Myocyte (in vitro differentiated cells): ENCODE measurements at places on chromosomes 6 and 20.

DNA sequence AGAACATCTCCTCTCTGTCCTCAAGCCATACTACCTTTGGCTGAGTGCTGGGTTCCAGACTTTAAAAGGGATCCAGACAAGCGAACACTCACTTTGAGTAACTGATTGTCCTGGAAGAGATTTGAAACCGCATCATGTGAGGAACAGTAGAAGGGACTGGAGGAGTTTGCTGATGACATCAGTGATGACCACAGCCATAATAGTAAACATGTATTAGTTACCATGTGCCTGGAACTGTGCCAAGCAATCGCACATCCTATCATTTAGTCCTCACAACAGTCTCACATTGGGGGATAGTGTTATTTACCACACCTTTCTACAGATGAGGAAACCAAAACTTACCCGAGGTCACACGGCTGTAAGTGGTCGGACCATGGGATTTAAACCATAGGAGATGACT, 39.8 kb downstream of the ARMC2 start:
- no peak for DNase-seq

DNA sequence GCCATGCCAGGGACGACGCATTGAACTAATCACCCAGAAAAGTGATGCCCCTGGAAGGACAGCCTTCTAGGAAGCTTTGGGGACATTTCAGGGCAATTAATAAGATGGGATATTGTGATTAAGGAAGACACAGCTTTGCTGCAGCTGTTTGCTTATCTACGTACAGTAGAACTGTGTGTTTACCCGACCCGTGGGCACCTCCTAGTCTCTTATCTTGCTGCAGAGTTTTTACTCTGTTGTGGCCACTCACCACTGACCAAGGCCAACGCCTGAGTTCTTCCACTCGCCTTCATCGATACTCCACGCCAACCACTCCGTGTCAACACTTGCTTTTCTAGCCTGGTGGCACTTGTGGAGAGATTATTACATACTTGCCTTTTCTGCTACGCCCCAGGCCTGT, 105.9 kb upstream of the MLN start:
- DNase-seq: no peak

DNA sequence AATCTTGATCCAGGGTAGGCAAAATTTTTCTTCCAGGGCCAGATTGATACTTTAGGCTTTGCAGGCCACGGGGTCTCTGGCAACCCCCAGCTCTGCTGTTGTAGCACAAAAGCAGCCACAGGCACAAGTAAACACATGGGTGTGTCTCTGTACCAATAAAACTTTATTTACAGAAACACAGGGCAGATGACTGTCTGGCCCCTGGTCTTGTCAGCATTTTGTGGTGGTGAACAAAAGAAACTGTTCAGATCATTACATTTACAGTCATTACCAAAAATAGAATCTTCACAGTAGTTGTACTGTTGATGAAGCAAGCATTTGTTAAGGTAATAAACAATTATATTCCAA, 45.0 kb upstream of the KIF25 start:
- DNase-seq: no peak

DNA sequence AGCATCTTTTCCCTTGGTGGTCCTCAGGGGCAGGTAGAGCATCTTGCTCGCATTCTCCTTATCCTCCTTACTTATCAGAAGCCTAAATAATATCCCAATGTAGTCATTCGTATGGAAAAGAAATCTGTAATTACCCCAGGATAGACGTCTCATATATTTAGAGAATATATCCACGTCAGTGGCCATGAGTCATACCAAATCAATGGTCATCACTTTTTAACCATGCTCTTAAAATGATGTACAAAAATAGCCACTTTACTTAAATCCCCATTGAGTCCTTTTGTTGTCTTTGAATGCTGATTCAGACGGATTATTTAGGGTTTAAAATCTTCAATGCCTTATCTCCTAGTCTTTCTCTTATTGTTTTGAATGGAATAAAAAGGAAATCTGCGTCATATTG, 231.7 kb upstream of the STXBP5 start:
- no peak for DNase-seq

DNA sequence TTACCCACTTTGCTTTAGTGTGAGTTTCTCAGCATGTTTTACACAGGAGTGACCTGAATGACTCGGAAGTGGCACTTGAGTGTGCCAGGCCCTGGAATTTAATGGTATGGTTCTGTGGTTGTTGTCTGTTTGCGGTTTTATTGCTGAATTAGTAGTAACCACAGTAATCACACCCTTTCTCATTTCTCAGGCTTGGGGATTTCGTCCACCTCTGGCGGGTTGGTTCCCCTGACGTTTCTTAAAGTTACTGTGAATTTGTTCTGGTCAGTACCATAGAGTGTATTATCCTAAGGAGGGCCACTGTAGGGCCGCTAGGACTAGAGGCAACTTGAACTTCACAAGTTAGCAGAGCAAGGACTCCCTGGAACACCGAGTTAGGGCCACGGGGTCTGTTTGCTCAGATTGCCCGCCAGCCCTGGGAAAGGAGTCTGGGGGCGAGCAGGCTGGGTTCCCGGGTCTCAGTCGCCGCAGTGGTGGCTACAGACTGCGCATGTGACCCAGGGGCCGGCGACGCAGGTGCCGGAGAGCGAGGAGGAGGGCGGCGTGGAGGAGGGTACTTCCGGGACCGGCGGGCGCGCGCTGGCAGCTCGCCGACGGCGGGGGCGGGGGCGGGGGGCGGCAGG, 546 bp upstream of the KLHL32 start:
- DNase-seq: no peak

GRCh38 chr6:78605909-78606446, 261.4 kb upstream of the IRAK1BP1 start:
- DNase-seq: peak; percentile 30

- DNase-seq: peak; percentile 78
Observed at GRCh38 chr6:125858427-125859320, 67.9 kb downstream of the NCOA7 start.

GRCh38 chr6:45084257-45084656, 243.9 kb upstream of the RUNX2 start:
- DNase-seq: no peak

DNA sequence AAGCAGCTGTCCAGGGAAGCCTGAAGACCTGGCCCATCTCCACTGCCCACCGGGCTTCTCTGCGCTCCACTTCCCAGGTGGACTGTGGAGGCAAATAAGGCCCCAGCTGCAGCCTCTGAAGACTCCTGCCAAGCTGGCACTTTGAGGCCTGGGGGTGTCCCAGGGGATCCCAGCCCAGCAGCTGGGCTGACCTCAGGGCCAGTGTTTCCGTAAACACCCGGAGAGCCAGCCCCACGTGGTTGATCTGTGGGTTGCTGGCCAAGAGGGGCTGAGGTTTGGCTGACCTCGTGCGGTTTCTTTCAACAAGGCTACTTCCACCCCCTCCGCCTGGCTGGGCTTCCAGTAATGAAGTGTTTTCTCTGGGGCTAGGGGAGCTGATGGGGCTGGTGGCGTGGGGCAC, 12.4 kb upstream of the CCN5 start:
- DNase-seq: peak; percentile 99

DNA sequence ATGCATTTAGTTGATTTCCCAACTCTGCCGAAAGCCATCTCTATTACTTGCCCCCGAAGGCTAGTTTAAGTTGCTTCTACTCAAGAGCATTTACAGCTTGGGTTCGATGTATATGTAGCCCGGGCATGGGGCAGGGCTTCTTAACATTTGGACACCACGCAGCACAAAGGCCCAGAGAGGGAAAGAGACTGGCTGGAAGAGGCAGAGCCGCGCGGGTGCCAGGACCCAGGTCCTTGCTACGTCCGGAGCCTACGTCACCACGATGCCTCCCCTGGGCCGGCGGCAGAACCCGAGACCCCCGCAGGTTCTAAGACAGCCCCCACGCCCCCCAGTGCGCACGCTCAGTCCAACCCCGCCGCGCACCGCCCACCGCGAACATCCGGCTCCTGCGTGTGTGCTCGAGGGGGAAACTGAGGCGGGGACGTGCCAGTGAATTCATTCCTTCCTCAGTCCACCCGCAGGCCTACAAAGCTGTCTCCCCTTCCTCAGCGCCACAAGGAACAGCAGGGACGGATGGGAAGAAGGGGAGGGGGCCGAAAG, 367 bp upstream of the PCIF1 start:
- peak; percentile 61 for DNase-seq

DNA sequence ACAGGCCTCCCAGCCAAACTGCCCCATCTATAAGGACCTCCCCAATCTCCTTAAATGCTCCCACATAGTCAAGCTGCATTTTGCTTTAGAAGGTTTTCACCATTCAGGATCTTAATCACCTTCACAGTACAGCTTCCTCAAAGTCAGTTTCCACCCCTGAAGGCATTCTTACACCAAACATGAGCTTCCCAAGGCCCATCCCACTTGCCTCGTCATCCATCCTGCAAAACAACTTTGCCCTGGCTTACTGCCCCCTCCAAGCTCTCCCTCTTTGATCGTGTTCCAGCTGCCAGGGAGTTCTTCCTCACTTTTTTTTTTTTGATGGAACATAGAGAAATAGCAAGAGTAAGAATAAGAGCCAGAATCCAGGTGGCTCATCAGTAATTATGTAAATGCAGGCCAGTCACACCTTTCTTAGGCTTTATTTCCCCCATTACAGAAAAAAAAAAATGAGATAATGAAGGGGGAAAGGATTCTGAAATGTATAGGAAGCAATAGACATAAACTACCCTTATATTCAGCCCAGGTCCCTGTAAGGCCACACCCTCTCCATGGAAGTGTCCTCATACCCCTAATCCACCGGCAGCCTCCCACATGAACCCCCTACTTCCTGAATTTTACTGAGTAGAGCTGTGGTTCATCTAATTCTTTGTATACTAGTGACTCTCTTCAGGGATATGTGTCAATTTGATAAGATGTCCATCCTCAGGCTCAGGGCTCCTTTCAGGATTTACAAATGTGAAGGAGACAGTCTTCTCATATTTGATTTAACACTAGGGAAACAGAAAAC, 12.7 kb downstream of the TRIM27 start:
- no peak for DNase-seq

DNA sequence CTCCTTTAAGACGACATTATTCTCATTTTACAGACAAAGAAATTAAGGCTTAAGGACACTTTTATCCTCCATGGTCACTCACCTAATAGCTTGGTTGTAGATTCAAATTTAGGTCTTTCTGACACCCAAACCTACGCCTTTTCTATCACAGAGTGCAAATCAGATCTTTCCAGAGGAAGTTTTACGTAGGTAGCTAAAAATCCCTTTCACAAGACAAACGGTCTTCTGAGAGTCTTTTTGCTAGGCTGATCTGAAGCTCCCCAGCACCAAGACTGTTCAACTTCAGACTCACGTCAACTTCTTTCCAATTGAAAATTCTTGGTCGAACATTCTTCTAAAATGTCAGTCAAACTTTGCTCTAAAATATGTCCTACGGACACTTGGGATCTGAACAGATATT, 46.5 kb downstream of the BLOC1S5 start:
- DNase-seq: no peak

DNA sequence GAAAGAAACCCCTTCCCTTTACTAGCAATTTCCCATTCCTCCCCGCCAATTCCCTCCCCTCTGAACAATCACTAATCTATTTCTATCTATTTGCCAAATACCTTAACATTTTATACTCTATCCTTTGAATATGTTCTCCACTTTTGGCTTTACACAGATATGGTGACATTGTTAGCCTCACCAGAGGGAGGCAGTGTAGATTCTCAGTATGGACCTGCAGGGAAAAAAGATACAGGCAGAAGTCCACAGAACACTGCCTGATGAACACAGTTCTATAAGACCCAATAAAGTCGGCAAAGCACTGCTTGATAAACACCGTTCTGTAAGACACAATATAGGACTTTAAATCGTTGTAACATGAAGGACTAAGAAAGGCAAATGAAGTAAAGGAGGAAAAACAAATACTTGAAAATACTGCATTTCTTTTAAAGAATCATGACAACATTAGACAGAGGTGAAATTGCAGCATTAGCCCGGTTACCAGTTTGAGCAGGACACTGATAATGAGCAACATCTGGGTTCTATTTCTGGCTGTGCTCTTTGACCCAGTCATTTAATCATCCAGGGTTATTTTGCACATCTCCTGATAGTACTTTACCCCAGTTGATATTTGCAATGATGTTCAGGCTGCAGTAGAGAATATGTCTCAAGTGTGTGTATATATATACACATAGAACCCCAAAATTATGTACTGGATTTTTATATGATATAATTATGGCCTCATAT, 296.8 kb downstream of the UTRN start:
- peak; percentile 45 for DNase-seq

DNA sequence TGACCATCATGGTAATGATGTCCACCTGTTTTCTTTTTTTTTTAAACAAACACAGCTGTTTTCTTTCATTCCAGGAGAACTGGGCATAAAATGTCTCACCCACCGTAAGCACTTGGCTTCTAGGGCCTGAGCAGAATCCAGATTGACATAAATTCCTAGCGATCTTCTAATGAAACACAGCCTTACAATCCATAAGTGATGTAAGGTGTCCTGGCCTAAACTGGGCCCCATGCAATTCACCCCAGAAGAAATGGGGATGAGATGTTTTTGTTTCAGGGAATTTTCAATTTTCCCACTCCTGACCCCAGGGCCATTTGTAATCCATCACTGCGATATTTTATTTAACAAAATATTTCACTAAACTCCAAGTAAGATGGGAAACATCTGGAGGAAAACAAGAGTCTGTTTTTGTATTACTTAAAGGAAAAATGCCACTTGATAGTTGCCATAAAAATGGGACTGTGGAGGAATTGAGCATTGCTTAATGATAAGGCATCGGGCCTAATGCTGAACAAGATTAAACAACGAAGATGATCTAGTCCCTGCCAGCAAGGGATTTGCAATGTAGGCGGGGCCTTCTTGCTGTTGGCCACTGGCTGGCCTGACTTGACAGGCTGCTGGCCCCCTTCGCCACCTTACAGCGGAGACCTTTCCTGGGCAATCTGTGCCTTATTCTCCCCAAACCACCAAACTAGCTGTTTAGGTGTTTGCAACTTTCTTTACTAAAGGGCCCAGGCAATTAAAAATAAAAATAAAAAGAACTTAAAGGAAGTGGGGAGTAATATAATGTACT, 183.7 kb downstream of the CD109 start:
- DNase-seq: peak; percentile 23

DNA sequence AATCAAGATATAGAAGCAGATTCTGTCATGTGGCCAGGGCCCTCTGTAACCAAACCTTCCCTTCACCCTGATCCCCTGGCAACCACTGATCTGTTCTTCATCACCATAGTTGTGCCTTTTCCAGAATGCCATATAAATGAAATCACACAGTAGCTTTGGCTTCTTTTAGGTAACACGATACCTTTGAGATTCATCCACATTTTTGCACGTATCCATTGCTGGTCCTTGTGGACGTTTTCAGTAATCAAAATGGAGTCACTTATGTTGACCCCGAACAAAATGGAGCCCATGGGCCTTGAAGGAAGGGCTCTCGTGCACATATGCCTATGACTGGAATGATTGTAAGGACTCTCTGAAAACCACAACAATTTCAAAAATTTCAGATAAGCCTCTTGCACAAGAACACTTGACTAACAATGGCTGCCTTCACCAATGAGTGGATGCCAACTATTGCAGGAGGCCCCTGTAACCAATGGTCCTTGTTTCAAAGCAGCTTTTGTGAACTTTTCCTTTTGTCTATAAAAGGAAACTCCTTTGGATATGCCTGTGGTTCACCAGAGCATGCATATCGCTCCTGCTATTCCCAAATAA, 84.3 kb upstream of the RALY start:
- DNase-seq: peak; percentile 87

GRCh38 chr20:10492844-10493243, 57.7 kb downstream of the SLX4IP start:
- no peak for DNase-seq
